Retina (tissue), 1 donor: ENCODE measurements at places on chromosomes 1 and 21.

DNA sequence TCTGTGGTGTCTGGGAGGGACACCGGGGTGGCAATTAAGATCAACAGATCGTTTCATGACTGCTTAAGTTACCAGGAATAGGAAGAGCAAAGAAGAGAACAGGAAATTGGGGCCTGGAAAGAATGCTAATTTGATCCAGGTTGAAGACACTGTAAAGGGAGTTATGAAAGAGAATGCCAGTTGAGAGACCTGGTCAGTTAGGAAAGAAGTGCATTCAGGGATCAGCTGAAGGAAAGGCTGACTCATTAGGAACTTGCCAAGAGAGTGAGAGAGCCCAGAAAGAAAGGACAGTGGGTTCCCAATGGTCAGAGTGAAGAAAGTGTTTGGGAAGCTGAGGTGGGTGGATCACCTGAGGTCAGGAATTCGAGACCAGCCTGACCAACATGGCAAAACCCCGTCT is 119.6 kb downstream of the UBE2U start:
- DNase-seq = no peak

DNA sequence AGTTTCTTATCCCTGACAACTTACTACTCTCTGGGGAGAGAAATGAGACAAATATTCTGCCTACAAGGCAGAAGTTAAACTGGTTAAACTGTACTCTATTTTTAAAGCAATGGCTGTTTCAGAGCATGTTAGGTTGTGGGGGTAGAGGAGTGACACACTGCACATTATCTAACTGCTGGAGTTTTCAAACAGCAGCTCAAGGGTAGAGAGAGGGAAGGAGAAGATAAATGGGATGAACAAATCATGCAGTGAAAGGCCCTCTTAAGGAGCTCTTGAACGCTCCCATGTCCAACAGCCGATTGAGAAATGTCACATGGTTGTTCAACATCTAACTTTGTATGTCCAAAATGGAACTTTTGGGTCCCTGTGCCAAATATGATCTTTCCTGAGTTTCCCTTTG is 14.0 kb upstream of the IFI44L start:
- DNase-seq = no peak

DNA sequence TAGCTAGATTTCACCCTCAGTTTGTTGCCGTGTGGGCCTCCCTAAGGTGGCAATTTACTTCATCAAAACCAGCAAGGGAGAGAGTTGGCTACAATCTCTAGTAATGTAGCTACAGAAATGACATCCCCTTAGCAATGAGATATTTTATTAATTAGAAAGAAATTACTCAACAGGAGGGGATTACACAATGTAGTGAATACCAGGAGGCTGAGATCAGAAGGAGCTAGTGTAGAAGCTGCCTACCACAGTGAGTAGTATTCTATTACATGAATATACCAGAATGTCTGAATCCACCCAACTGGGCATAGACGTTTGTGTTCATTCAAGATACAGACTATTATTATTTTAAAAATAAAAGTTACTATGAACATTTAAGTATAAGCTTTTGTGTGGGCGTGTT is 868.2 kb upstream of the CXADR start:
- no peak for DNase-seq

GRCh38 chr1:159889821-159890252 is 10.1 kb downstream of the CFAP45 start:
- DNase-seq = no peak

DNA sequence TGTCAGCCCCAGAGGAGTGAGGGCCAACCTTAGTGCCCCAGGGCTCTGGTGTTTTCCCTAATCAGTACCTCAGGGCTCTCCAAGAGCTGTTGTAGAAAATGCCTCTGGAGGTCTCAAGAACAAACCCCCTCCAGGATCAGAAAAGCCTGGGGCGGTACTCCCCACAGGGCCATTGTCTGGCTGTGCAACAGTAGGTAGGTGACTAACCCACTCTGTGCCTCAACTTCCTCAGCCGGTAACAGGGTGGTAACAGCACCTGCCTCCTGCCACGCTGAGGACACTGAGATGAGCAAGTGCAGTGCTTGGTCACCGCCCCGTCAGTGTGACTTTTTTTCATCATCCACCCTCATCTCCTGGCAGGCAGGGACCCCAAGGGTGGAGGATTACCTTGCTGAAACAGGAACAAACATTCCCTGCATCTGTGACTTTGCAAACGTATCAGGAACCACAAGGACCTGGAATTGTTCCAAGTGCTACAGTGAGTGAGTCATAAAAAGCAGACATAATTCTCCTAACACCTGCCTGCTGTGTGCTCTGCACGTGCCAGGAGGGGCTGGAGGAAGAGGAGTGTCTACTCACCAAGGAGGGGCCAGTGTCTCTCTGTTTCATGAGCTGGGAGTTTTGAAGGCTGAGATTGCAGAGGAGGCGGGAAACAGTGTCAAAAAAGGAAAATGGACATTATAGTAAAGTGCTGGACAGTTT is 440.8 kb downstream of the NPHP4 start:
- no peak for DNase-seq

DNA sequence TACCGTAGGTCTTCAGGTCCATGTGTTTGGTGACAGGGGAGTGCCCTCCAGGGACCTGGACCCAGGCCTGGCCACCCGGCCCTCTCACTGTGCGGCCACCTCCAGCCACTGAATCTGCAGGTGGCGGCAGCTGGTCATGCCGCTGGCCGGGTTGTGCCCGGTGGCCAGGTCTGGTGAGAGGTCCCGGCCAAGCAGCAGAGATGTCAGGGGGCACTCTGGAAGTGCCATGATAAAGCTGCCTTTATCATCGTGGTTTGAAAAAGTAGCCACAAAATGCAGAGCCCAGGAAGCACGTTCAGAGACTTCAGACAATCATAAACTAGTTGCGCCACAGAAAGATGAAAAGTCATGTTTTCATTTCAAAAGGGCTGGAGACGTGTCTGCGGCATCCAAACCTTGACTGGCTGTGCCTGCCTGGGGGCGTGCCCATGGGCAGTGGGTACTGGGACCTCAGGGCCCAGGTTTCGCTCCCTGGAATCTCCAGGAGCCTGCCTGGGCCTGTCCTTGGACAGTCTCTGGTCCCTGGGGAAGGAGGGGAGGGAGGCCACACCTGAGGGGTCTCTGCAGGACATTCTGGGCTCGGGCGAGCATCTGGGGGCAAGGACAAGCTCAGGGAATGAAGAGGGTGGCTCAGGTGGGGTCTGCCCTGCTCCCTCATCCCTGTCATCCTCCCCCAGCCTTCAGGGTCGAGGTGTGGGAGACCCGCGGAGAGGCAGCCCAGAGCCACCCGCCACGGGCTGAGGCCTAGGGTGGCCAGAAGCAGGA is 44.9 kb downstream of the COL18A1 start:
- DNase-seq = no peak

DNA sequence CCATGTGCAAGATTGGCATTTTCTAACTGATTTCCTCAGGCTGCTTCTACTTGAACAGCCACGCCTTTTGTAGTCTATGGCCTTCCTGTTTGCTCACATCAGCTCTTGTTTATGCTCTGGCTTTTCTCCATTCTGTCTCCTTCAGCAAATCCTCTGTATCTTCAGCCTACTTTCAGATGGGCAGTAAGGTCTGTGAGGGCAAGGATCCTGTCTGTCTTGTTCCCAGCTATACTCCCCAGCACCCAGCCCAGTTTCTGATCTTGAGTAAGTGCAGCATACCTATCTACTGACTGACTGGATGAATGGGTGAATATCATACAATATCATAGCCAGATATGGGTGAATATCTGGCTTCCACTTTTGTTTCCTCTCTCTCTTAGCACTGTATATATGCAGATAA is 438.1 kb downstream of the LMO4 start:
- DNase-seq = no peak

- no peak for DNase-seq
Observed at GRCh38 chr1:99751877-99752504, 14.4 kb downstream of the FRRS1 start.

DNA sequence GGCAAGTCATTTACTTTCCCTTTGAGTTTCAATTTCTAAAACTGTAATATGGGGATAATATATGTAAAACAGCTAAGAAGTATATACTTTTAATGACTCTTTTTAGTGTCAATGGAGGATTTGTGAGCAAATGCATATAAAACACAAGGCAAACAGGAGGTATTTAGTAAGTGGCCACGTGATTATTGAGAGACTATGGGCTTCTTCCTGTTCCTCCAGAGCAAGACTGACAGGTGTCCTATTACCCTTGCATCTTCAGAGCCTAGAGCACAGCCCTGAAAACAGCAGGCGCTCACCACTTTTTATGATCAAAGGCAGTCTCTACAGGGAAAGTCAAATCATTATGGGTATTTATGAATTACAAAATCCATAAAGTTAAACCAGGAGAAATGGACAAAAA is 941 bp upstream of the ROR1 start:
- DNase-seq = no peak

GRCh38 chr1:213984387-213985208 is 3.2 kb upstream of the PROX1 start:
- DNase-seq = peak; percentile 49

DNA sequence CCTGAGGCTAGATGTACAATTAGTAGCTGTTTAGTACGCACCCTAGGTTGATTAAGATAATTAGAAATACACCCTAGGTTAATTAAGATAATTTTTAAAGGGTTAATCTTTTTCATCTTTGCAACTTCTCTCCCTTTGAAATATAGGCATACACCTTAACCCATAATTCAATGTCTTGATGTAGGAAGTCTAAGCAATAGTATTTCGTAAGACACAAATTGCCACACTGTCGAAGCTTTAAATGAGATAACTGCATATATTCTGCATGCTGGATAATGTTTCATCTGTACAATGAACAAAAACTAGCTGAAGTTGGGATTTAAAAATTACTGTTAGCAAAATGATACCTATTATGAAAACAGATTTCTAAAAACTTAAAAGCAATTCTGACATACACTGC is 122.9 kb downstream of the EVI5 start:
- DNase-seq = no peak

- no peak for DNase-seq
Observed at GRCh38 chr1:232423591-232423990, 206.3 kb downstream of the SIPA1L2 start.

- no peak for DNase-seq
Observed at GRCh38 chr1:13992489-13993285, 292.7 kb downstream of the PRDM2 start.

- no peak for DNase-seq
Observed at GRCh38 chr1:242435200-242435599, 89.3 kb downstream of the PLD5 start.

DNA sequence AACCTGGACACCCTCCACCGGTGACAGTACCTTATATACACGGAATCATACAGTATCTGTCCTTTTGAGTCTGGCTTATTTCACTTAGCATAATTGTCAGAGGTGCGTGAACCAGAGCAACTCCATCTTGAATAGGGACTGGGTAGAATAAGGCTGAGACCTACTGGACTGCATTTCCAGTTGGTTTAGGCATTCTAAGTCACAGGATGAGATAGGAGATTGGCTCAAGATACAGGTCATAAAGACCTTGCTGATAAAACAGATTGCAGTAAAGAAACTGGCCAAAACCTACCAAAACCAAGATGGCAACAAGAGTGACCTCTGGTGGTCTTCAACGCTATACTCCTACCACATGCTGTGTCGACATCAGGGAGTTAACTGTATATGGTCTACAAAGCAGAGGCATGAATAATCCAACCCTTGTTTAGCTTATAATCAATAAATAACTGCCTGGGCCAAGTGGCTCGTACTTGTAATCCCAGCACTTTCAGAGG is 1.4 kb upstream of the FDPS start:
- peak; percentile 29 for DNase-seq

DNA sequence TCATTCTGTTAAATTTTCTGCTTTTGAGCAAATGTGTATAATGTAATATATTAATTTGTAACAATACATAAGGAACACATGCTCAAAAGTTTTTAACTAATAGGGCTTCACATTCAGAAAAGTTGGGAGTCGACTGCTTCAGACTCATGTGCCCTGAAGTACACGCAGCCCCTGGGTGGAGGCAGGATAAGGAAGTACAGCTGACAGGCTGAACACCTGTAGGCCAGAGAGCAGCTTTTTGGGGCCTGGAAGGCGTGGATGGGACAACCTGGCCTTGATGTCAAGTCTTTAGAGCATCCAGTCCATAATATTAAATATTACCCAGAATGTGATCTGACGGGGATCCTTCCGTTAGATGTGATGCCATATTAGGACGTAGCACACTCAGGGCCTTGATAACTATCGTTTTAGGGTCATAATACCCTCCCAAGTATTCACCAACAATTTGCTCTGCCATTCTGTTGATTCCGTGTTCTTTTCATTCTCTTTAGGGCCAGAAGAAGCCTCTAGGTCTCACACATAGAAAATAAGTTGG is 485.2 kb downstream of the SIPA1L2 start:
- no peak for DNase-seq

DNA sequence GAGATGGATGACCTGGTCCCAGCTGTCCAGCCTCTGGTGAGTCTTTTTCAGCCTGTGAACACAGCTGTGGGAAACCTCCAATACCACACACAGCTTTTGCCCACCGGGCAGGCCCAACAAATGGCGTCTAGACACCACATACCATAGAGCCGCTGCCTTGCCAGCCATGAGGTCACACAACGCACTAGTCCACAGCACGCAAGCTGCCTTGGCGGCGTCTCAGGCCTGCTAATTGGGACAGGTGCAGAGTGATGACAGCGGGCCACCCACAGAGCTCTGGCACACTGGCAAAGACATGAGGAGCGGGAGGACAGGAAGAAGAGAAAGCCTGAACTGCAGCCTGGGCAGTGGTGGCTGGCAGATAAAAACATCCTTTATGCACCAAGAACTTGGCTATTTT is 125.5 kb downstream of the ADAMTS1 start:
- DNase-seq = peak; percentile 11

GRCh38 chr1:102047724-102048123 is 51.0 kb upstream of the OLFM3 start:
- peak; percentile 4 for DNase-seq

DNA sequence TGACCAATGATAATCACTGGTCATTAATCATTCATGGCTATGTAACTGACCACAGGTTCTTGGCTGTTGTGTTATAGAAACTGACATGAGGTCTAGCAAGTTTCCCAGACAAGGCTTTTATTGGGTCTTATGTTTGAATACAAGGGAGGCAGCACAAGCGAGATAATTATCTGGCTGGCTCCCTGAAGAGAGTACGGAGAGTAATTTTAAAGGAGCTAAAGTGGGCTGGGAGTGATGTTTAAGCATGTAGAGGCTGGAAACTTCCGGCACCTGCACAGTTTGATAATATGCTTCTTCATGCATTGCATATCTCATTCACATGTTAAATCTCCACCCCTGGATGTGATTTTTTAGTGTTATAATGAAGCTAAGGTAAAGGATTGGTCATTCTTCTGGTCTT is 116.2 kb upstream of the KCNK1 start:
- no peak for DNase-seq
